Cerebellar cortex (tissue), 1 donor: ENCODE measurements at places on chromosomes 3 and 15.

- DNase-seq = no peak
These were observed 27.6 kb downstream of the ZNF589 start for GRCh38 chr3:48268381-48268935.

GRCh38 chr3:53039376-53039752 lies 6.5 kb downstream of the SFMBT1 start:
- no peak for DNase-seq

DNA sequence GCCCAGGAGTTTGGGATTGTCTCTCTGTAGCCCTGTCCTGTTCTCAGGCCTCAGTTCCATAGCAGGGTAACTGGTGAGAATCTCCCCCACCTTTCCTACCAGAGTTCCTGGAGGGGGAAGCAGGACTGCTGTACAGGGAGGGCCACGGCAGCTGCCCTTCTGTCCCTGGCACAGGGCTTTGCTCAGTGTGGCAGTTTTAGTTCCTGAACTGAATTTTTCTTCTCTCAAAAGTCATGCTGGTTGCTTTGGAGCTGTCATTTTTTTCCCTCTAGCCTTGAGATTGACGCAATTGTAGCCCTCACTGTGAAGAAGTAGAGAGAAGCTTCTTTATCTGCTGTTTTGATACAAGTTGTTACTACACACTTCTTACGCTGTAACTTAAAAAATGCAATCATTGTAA lies 55.5 kb downstream of the TPRG1 start:
- no peak for DNase-seq

DNA sequence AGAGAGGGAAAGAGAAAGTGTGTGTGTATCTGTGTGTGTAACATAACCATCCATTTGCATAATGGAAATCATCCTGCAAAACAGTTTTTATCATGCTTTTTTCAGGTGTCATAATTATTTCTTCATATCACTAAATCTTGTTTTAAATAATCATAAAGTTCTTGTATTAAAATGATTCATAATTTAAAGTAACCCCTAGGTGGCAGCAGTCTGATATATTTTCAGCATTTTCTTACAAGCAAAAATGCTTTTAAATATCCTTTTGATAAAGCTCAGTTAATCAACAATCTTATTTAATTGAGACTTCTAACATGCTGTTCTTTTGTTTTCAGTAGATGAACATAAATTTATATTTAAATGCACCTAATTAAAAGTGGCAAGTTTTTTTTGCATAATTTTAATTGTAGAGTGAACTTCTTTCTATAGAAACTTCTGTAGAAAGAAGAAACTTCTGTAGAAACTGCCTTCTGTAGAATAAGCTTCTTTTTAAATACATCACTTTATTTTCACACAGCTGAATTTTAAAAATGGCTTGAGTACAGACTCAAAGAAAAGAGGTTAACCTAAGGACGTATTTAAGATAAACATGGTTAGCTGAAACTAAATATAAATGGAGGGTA lies 72.5 kb downstream of the OPA1 start:
- DNase-seq = peak; percentile 25

DNA sequence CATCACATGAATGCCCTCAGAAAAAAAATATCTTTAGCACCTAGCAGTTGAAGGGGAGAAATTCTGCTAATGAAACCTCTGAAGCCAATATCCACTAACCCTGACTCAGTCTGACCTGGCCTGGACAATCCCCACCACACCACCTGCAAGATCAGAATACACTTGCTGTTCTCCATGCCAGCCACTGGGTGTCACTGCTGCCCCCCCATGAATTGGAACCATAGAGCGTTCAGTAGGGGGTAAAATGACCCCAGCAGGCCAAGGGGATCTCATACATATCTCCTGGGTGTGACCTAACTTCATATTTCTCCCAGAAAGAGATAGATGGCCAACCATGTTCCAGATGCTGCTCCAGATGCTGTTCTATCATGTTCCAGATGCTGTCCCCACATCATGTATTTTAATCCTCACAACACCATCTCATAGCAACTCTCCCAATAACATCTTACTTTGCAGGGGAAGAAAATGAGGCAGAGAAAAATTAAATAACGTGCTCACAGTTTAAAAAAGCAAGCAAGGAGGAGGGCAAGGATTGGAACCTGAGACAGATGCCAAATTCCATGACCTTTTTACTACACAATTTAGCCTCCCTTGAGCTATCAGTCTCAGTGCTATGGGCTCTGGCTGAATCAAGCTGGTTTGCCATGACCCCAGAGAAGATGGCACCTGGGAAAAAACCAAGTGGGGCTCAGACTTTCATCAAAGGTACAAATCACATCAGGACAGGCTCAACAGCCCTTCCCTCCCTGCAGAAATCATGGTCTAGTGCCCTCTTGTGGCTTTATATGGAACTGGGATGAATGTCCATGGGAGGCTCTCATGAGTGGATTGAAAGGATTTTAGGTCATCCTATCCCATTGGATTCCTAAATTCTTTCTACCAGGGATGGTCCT lies 12.4 kb downstream of the NTRK3 start:
- peak; percentile 30 for DNase-seq

- DNase-seq = no peak
These were observed 35.2 kb upstream of the SLC2A2 start for GRCh38 chr3:171061749-171062148.

DNA sequence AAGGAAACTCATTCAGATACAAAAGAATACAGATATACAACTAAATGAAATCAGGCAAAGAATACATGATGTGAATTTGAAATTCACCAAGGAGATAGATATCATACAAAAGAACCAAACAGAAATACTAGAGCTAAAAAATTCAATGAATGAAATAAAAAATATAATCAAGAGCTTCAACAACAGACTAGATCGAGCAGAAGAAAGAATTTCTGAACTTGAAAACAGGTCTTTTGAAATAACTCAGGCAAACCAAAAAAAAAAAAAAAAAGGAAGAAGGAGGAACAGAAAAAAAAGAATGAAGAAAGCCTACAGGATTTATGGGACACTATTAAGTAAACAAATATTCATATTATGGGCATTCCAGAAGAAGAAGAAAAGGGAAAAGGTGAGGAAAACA lies 137.8 kb downstream of the DMXL2 start:
- no peak for DNase-seq

GRCh38 chr15:75042730-75043508 lies 19.5 kb downstream of the PPCDC start:
- peak; percentile 18 for DNase-seq

DNA sequence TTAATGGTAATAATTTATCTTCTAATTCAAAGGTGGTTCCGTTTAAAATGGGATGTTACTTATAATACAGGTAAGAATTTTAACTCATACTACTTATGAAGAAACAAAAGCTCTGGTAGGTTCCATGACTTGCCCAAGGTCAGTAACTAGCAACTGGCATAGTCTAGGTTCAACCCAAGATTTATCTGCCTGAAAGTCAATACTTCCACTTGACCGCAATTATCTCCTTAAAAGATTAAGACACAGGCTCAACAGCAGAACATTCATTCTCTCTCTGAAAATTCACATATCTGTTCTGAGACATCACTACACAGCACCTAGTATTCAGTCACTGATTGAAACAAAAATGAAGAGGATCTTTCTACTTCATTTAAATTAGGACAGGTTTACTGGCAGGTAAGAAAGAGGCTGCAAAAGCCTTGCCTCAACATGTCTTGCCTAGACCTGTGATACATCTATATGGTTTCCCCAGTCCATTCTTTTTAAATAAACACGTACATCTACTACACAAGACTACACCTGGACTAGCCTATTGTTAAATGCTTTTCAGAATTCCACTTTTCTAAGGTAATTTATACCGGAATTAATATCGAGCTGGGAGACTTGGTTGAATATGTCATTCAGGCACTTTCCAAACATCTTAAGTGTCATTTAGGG lies 1.2 kb downstream of the CSNK1G1 start:
- DNase-seq = no peak

DNA sequence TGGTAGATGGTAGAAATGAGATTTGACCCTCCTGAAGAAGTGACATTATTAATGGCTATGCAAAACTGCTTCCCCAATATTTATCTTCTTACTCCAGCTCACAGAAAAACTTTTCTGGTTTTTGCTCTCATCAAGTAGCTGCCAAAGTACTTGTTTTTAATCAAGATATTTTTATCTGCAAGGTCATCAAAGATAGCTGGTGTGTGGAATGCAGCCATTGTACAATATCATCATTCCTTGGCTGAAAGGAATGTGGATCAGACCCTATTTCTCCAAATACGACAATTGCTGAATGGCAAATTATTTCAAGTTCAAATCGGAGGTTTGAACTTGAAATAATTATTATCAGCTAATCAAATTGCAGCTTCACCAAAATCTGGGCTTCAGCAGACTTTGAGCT lies 126.9 kb upstream of the SLC7A14 start:
- DNase-seq = no peak

- no peak for DNase-seq
These were observed 67.6 kb downstream of the NR1D2 start for GRCh38 chr3:24012589-24013269.

GRCh38 chr3:197592361-197593045 lies 36.7 kb upstream of the BDH1 start:
- DNase-seq = no peak

- DNase-seq = peak; percentile 71
These were observed 46.3 kb downstream of the GPR171 start for GRCh38 chr3:151156618-151157216.

DNA sequence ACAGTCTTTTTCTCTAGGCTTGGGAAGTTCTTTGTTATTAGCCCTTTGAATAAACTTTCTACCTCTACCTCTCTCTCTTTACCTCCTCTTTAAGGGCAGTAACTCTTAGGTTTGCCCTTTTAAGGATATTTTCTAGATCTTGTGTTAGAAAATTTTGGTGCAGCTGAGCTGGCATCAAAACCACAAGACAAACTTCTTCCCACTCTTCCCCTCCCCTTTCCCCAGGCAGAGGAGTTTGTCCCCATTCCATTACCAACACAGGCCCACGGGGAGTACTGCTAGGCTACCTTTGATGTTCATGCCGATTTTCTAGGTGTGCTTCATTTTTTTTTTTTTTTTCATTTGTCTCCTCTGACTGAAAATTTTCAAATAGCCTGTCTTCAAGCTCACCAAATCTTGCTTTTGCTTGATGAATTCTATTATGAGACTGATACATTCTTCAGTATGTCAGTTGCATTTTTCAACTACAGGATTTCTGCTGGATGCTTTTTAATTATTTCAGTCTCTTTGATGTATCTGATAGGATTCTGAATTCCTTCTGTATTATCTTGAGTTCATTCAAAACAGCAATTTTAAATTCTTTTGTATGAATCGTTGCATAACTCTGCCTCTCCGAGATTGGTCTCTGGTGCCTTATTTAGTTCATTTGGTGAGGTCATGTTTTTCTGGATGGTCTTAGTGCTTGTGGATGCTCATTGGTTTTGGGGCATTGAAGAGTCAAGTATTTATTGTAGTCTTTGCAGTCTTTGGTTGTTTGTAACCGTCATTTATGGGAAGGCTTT lies 112.0 kb downstream of the UBE2E2 start:
- no peak for DNase-seq
